CD4-positive, alpha-beta memory T cell (primary cell): ENCODE measurements at places on chromosomes 4 and X. TPM values are rescaled to one million over a fixed set of nuclear protein-coding genes. Genes with fewer than 3 reads are reported as not detected.

AWAT2 gene
- polyA plus RNA-seq = not detected

PLXNB3 gene
- polyA plus RNA-seq = not detected

PRKG2 gene
- 5.1 TPM for polyA plus RNA-seq

MTNR1A gene
- not detected for polyA plus RNA-seq
